ENCODE measurements at places on chromosomes 5 and 9.

- no peak for DNase-seq
These were observed 8.5 kb upstream of the RALGPS1 start for GRCh38 chr9:126906091-126906490.

DNA sequence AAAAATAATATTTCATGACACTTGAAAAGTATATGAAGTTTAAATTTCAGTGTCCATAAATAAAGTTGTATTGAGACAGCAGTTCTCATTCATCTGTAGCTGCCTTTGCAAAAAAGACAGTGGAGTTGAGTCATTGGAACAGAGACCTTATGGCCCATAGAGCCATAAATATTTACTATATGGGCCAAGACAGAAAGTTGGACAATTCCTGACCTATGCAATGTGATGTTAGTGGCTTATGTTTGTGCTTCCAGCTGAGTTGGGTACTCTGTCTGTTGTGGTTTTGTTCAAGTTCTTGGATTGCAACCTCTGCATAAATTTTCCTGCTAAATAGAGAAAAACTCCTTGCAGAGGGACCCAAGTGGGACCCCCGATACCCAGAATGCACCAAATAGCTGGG, 69.8 kb downstream of the KCNIP1 start:
- no peak for DNase-seq

DNA sequence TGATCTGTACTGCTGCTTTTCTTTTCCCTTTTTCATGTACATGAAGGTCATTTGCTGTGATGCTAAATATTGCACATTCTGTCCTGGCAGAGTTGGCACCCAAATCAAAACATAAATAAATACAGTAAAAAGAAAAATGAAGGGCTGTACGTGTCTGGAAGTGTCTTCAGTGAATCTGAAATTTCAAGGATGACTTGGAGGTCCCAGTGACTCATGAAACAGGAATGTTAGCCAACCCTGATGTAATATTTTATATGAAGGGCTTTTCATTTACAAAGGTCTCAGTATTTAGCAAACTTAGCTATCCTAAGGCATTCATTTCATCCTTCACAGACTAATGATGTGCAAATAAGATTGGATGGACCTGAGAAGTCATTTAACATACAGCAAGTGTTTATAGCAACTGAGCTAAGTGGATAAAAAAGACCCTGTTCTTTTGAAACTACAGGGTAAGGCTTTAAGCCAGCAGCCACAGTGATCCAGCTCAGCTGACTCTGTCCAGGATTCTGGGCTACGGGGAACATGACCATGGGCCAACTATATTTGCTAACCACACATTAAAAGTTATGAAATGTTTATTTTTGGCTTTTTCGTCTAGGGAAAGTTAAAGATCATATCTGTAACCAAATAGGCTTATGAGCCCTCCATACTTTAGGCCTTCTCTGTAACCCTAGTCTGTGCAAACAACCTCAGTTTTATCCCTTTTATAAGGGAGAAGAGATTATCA, 104.0 kb upstream of the DMRTA1 start:
- DNase-seq = no peak

- DNase-seq = no peak
These were observed 43.1 kb upstream of the NSMF start for GRCh38 chr9:137502008-137502911.

DNA sequence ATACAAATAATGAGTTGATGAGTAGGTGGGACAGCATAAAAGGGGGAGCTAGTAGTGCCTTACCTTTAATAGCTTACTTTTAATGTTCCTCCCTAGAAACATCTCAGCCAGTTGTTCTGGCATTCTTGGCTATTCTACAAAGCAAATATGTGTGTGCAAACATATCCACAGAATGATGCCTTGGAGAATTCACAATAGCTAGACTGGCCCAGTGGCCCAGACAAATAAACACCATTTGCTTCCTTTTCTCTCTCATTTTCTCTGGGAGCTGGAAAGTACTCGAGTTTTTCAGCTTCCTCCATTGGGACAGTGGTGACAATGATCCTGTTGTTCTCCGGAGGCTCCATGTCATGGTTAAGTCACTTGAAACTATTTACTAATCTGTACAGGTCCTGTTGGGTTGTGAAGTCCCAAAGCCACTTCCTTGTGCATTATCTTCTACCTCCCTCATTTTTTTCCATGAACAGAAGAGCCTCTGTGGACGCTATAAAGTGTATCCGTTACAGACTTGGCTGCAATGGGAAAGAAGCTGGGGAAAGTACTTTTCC, 122.9 kb downstream of the DMAC1 start:
- no peak for DNase-seq

GRCh38 chr5:66139318-66139712, 4.8 kb upstream of the SREK1 start:
- DNase-seq = no peak

- no peak for DNase-seq
These were observed 366.0 kb downstream of the HTR1A start for GRCh38 chr5:63596254-63596653.

Measured in SHP77 (cell line).